HCT116 (cell line): ENCODE measurements at places on chromosomes 2 and 18. TPM values are rescaled to one million over a fixed set of nuclear protein-coding genes. Genes with fewer than 3 reads are reported as not detected.

Gene TNFRSF11A
- 3.2 TPM for total RNA-seq

Gene HSBP1L1
- total RNA-seq = 41.4 TPM

- DNase-seq = no peak
Measured at GRCh38 chr18:26657631-26658581, 109.6 kb upstream of the KCTD1 start.

- DNase-seq = no peak
Measured at GRCh38 chr2:176089843-176090395, 2.6 kb upstream of the HOXD13 start.

DNA sequence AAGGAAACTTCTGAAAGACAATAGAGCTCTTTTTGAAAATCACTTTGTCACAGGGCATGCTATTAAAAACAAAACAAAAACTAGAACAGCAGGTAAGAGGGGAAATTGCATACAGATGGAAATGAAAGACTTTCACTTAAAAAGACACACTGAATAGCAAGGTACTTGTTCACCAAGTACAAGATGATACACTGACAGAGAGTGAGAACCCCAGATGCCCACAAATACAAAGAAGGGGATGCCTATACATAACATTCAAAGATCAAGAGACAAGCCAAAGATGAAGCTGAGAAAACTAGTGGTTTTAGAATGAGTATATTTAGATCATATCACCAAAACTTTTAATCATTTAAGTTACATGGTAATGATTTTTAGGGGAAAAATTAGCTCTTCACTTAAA, 60.7 kb downstream of the ASXL2 start:
- no peak for DNase-seq

DNA sequence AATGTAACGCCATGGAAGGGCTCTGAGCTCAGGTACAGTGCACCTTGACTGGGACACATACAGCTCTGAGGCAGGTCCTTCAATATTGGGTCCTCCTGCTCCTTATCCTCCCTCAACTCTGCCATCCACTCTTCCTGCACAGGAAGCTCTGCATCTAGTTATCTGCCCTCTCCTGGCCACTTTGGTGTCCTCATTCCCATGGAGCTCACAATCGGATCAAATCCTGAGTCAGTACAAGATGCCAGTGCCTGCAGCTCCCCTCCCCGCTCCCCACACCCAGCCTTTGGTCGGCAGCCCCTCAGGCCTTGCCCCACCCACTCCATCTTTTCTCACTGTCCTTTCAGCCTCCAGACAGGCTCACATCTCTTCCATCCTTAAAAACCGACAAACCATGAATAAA, 58.0 kb downstream of the LRRFIP1 start:
- no peak for DNase-seq

DNA sequence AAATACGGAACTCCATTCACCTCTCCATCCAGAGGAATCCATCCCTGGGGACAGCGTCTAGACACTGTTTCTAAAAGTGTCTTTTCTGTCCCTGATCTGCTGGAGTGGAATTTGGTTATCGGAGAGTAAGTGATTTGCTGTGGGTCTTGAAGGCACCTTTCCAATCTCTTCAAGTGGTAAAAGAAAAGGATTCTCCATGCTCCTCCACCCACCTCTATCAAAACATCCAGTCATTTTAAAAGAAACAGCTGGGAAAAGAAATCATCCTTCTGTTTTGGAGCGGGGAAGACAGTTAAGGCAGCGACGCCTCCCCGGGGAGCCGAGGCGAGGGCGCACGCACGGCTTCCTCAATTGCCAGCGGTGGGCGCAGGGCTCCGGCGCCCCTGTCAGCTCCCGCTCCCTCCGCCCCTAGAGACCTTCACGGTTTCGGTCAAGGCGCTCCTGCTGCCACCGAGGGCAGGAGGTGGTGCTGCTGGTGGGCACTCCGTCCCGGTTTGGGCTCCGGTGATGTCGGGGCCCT, 547 bp downstream of the SLC35F5 start:
- no peak for DNase-seq
